ENCODE measurements at places on chromosomes 2 and 18.

GRCh38 chr2:32358111-32358482 is 1.3 kb downstream of the BIRC6 start:
- DNase-seq = no peak

DNA sequence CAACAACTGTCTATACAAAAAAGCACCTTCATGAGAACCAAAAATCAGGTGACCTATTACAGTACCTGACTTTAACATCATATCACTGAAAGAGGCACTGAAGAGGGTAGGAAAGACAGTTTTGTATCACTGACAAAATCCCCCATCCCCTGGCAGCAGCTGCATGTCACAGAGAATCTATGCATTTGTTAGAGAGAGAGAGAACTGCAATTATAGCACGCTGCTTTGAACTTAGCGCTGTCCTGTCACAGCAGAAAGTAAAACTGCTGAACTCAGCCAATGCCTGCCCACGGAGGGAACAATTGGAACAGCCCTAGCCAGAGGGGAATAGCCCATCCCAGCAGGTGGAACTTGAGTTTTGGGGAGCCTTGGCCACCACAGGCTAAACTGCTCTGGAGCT is 75.1 kb upstream of the NOL4 start:
- no peak for DNase-seq

- no peak for DNase-seq
Observed at GRCh38 chr2:53467467-53468180, 300.0 kb upstream of the CHAC2 start.

GRCh38 chr2:98598781-98599428 is 9.4 kb downstream of the COA5 start:
- no peak for DNase-seq

DNA sequence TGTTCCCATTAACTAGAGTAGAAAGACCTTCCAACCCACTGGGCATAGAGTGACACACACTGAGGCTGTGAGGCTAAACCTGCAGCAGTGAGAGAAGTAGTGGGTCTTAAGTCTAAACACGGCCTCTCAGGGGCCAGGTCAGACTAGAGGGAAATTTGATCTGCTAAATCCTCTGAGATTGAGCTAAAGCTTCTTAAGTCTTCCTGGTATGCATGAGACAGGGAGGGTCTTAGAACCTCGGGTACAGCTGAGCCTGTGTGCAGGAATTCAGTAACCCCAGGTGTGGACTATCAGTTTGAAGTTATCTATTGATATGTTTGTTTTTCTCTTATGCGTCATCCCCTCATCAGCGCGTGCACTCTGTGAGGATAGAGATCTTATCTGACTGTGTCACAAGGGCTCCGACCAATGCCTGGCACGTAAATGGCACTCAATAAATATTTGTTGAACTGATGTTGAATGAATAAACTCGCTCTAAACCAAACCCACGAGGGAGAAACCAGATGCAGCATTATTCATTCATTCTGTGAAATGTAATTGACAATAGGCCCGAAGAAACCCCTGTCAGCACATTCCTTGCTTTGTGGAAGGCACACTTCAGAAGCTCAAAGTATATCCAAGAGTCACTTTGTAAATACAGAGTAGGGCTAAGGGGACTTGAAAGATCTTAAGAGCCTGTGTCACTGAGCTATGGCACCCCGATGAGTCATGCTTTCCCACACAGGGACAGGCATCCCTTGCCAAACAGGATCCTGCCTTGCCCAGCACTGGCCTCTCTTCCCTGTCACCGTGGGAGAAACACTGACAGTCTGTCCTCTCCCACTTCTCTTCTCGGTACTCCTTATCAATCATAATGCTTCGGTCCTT is 21.7 kb upstream of the RAB10 start:
- DNase-seq = peak; percentile 3

DNA sequence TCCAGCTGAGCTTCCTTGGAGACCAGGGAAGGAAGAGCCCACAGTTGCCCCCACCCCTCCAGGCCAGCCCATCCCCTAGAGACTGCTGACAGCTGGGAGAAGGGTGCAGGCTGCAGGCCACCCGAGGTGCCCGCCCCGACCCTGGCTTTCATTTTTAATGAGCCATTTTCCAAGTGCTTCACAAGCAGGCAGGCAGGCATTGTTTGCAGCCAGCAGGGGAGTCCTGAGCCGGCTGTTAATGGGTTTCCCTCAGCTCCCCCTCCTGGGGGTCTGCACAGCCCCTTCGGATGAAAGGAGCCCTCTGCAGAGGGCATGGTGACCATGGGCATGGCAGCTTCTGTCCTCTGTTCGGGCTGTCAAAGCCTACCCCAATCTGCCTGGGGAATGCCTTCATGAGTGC is 94.5 kb downstream of the ZBTB7C start:
- peak; percentile 74 for DNase-seq

- DNase-seq = no peak
Observed at GRCh38 chr2:202373490-202373889, 2.6 kb upstream of the BMPR2 start.

GRCh38 chr2:138071720-138072719 is 107.7 kb downstream of the HNMT start:
- DNase-seq = peak; percentile 82

DNA sequence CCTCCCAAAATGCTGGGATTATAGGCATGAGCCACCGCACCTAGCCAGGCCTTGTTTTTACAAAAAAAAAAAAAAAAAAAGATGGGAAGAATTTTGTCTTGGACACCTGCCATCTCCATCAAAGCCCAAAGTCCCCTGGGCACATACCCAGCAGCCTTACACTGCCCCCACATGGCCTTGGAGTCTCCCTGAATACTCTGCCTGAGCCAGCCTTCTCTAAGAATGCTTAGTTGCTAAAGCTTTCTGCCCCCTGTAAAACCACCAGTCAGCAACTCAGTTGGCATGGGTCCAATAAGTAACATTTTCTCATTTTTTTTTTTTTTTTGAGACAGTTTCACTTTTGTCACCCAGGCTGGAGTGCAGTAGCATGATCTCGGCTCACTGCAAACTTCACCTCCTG is 40.6 kb downstream of the SPC25 start:
- DNase-seq = peak; percentile 54

DNA sequence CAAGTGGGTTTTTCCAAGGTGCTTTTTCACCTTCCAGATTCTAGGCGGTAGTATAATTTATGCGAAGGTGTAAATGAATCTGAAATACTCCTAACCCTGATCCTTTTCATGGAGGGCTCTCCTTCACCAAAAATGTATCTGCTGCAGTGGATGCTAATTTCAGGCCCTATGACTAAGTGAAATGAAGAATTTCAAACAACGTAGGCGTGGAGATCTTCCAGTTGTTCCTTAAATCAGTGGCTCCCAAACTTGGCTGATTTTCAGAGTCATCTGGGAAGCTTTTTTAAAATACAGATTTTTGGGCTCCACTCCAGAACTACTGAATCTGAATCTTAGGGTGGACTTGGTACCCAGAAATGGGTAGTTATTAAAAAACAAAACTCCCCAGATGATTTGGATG is 5.5 kb downstream of the GCKR start:
- DNase-seq = no peak

- no peak for DNase-seq
Observed at GRCh38 chr2:47655563-47655880, 127.4 kb upstream of the MSH6 start.

DNA sequence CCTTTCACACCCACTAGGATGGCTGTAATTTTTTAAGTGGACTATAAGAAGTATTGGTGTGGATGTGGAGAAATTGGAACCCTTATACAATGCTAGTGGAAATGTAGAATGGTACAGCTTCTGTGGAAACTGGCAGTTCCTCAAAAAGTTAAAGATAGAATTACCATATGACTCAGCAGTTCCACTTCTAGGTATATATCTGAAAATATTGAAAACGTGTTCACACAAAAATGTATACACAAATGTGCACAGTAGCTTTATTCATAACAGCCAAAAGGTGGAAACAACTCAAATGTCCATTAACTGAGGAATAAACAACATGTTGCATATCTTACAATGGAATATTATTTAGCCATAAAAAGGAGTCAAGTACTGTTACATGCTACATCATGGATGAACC is 17.7 kb downstream of the TANK start:
- DNase-seq = no peak

- DNase-seq = no peak
Observed at GRCh38 chr2:18980104-18980785, 378.2 kb downstream of the OSR1 start.

- DNase-seq = no peak
Observed at GRCh38 chr18:46040033-46040746, 31.9 kb downstream of the PSTPIP2 start.

DNA sequence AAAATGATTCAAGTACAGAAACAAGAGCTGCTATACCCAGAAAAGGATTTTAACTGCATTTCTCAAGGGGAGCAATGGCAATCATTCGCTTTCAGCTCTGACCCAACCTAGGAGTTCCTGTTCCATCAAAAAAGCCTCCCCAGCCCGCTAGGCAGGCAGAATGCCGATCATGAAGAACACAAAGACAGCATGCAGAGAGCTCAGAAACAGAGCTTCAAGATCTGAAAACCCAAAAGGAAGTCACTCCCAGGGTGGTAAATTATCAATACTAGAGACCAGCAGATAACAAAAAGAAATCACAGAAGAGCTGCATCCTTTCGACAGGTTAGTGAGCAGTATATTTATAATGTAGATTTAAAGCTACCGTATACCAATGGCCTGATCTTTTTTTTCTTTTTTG is 84.8 kb upstream of the CRIM1 start:
- DNase-seq = no peak

- no peak for DNase-seq
Observed at GRCh38 chr2:134218930-134219658, 34.8 kb upstream of the MGAT5 start.

- DNase-seq = no peak
Observed at GRCh38 chr2:110820128-110820527, 87.8 kb downstream of the ACOXL start.

DNA sequence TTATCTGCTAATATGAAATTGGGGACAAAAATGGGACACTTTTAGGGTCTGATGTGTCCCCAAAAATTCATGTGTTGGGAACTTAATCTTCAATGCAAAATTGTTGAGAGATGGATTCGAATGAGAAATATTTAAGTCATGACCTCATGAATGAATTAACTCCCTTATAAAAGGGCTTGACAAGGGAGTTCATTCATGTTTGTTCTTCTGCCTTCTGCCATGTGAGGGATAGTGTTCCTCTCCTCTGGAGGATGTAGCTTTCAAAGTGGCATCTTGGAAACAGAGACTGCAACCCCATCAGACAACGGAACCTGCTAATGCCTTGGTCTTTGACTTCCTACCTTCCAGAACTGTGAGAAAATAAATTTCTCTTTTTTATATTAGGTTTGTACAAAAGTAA is 89.2 kb upstream of the LINC00305 start:
- DNase-seq = no peak

DNA sequence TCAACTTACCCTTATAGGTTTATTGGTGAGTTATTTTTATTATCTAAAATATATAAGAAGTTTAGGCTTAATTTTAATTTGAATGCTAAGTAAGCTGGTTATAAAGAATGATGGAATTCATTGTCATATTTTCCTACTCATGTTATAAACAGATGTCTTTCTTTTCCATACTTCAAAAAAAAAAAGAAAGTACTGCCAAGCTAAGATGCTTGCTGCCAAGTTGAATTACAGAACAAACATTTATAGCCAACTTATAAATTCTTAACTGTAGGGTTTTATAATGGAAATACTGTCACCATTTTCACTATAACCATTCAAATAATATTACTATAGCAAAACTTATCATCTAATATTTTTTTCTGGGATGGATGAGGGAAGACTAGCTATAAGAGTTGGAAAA is 676.0 kb downstream of the NRXN1 start:
- no peak for DNase-seq

DNA sequence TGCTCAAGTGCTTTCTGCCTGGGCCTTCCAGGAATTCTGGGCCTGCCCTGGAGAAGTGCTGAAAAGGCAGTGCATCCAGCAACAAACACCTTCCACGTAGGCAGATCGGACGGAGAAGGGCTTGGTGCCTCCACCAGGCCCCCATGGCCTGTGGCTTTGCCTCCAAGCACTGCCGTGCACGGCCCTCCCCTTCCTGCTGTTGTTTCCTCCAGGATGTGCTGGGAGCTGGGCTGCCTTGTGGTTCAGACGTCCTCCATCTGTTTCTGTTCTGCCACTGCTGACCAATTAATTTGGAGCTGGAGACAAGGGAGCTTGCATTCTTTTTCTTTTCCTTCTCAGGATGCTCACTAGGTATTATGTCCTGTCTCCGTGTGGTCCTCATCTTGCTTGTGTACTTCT is 197.0 kb downstream of the HRH4 start:
- no peak for DNase-seq

DNA sequence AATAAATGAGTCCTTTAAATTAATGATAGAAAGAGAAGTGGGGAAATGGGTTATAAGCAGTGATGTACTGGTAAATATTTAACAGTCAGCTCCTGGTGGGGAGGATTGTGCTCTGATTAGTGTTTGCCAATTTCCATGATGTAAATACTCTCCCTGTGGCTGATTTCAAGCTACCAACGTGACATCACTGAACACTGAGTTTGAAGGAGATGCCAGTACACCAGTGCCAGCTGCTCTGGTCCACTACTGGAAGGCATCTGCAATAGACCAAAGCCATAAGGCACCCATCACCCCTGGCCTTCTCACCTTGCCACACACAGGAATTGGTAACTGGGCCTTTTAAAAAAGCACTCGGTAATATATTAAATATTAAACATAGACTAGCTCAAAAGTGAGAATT is 77.7 kb downstream of the TGOLN2 start:
- DNase-seq = no peak

DNA sequence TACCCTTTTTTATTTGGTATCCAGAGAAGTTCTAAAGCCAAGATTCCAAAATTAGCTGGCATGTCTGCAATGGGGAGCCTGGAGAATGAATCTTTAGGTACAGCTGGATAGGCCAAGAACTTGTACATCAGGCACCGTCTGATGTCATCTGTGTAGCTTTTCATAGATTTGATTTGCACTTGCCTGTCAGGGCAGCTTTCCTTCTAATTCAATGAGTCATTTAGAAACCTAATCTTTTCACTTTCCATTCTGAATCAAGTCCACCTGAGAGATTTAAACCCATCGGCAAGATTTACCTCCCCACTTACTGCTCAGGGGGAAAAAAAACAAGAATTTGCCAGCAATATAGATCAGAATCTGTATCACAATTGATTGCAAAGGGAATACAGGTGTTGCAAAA is 60.9 kb upstream of the ACAA2 start:
- DNase-seq = no peak

- no peak for DNase-seq
Observed at GRCh38 chr18:62321201-62321600, 3.9 kb upstream of the TNFRSF11A start.

Data from NCI-H1105 treated with DMSO at 0.1 percent for 48 hours (cell line).